ENCODE measurements at places on chromosomes 6 and 20.

GRCh38 chr20:18712882-18713281 lies 100.7 kb upstream of the SCP2D1 start:
- no peak for ATAC-seq

DNA sequence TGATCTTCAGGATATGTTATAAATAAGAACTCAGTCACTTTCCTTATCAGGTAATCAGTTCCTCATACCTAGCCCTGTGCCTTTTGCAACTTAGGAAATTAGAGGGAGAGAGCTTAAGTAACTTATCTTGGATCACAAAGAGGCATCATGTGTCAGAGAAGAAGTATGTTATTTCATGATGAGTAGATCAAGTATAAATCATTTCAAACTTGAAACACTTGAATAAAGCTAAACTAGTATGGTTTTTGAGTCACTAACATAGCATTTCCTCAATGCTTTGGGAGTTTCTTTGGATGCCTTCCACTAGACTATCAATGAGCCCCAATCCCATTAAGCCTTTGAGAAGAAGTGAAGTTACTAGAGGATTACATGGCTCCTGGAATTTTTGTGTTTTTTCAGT lies 102.6 kb upstream of the TNFAIP3 start:
- no peak for ATAC-seq

GRCh38 chr20:34621383-34622367 lies 55.2 kb downstream of the PIGU start:
- ATAC-seq = no peak

DNA sequence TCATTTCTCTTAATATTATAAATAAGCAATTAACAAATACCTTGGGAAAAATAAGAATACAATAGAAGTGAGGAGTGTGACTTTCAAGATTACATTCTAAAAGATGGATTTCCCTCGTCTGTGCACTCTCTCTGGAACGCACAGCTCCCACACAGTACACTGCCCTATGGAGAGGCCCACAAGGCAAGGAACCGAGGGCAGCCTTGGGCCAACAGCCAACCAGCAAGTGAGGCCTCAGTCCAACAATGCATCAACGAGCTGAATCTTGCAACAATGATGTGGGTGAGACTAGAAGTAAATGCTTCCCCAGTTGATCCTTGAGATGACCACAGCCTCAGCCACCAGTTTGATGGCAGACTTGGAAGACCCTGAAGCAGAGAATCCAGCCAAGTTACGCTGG lies 34.5 kb upstream of the AVP start:
- no peak for ATAC-seq

- no peak for ATAC-seq
Observed at GRCh38 chr6:157713451-157714152, 109.4 kb upstream of the SNX9 start.

GRCh38 chr6:151275566-151275965 lies 35.8 kb downstream of the AKAP12 start:
- no peak for ATAC-seq

- ATAC-seq = no peak
Observed at GRCh38 chr20:48944663-48945297, 23.3 kb downstream of the ARFGEF2 start.

GRCh38 chr20:58950603-58951002 lies 30.5 kb upstream of the NELFCD start:
- ATAC-seq = no peak

GRCh38 chr20:1881240-1881835 lies 13.9 kb upstream of the SIRPA start:
- no peak for ATAC-seq

DNA sequence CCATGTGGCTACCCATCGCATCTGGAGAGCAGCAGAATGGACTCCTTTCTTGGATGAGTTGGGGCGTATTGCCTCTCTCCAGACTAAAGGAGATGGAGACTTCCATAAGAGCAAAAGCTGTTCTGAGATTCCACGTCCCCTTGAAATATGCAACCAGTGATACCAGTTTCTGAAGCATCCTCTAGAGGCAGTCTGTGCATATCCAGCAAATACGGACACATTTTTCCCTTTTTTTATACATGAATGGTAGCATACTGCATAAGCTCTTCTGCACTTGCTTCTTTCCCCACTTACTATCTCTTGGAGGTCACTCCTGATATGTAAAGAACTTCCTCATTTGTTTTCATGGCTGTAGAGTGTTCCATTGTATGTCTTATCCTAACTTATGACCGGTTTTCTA lies 34.6 kb downstream of the TAF8 start:
- no peak for ATAC-seq
